Mammary epithelial cell (primary cell): ENCODE measurements at places on chromosomes 6 and 20. TPM values are rescaled to one million over a fixed set of nuclear protein-coding genes. Genes with fewer than 3 reads are reported as not detected.

Gene IMPG1
- not detected for polyA plus RNA-seq

DNA sequence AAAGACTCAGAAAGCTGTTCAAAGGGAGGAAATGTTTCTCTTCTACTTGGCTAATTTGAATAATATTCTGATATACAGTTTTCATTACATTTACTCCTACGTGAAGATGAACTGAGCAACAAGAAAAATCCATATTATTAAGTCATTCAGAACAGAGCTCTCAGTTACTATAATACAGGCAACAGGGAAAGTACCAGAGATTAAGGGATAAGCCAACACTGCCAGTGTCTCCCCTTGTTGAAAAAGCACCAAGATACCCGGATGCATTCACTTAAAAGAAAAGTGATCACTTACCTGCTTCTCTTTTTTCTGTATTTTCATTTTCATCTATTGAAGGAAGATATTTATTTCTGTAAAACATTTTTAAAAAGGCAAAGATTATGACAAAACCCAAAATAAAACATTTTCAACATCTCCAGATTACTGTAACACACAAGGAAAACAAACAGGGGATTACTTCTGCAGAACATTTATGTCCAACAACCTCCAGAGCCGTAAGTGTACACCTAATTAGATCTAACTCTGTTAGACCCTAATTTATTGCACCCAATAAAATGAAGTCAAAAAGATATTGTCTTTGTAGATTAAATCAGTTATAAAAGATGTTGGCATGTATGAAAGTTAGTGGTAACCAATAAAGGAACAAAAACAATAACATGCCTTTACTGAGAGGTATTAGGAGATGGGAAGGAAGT is 67.0 kb downstream of the CHD6 start:
- no peak for DNase-seq

DNA sequence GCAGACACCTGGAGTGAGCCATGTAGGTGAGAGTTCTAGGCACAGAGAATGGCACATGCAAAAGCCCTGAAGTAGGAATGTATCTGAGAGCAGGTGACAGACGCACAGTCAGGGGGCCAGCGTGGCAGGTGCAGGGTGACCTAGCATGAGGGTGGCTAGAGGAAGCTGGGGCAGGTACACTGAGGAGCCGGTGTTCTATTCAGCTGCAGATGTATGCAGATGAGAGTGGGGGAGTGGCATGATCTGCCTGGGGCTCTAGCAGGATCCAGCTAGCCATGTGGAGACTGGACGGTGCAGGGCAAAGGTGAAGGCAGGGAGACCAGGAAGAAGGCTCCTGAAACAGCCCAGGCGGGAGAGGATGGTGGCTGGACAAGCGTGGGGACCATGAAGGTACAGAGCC is 10.7 kb downstream of the PEDS1 start:
- no peak for DNase-seq

DNA sequence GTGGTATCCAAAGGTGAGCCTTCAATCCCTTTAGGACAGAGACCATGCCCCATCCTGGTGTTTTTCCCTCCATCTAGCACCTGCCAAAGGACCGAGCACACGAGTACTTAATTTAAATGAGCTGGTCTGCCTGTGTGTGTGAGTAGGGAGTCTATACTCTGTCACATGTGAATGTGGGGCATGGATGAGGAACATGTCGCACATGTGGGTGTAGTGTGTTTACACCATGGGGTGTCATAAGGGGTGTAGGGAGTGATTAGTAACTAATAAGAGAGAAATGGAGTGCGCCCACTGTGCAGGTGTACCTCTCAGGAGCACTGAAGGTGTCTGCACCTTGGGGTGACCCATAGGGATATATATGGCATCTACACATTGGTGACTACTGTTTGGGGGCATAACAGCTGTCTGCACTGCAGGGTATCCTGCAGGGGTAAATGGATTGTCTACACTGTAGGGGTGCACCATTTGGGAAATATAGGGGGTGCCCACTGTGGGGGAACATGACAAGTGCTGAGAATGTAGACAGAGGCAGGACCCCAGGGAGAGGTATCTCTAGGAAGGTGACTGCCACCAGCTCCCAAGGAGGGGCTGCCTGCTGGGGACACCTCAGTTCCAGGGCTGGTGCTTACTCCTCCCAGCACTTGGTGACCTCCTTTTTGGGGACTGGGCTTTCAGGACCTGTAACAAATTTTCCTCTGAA is 53.5 kb downstream of the EBF4 start:
- DNase-seq: no peak

- no peak for DNase-seq
These were observed 138.8 kb downstream of the HFE start for GRCh38 chr6:26225848-26226578.

DNA sequence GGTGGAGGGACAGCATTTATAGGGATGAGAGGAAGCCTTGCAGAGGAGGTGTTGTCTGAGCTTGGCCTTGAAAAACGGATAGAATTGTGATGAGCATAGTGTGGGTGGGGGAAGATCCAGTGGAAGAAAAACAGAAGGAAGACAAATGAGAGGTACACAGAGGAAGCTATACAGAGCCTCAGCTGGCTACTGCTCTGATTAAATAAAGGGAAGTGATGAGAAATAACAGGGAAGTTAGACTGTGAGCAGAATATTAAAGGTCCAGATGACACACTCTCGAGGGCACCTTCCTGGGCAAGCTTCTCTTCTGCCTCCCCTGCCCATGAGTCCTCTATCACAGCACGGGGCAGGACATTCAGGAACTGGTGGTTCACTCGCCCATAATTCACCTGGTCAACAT is 182.3 kb downstream of the KIF16B start:
- no peak for DNase-seq

GRCh38 chr6:150251566-150252186 is 108.8 kb downstream of the PPP1R14C start:
- no peak for DNase-seq
